ENCODE measurements at places on chromosomes 13 and 19.

DNA sequence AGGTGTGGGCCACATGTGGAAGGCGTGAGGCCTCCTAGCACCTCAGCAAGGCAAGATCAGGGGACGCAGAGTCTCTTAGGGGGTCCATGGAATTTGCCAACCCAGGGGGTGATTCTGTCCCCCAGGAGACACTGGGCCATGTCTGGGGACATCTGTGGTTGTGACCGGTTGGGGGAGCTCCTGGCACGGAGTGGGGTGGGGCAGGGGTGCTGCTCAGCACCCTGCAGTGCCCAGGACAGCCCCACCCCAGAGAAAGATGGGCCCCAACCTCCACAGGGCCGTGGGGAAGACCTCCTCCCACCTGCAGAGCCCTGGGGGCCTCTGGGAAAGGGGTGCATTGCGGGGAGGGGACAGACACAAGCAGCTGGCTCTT lies 4.0 kb downstream of the MKNK2 start:
- no peak for DNase-seq

DNA sequence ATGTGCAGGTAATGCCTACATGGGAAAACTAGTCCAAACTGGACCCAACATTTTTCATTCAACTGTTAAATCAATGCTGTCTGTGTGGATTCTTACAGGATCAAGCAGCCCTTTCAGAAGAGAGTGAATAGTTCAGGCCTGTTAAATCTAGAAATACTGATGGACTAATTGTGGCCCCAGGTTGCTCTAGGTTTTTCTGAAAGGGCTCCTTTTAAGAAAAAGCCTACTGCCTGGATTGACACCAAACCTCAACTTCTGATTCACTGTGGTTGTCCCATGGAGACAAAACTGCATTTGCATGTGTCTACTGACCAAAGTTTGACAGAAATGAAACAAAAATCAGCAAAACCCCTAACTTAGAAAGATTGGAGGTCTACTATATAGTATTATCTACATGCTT lies 437.0 kb downstream of the KLF12 start:
- DNase-seq, result no peak

GRCh38 chr19:56162258-56162657 lies 13.6 kb upstream of the GALP start:
- DNase-seq, result peak; percentile 76

DNA sequence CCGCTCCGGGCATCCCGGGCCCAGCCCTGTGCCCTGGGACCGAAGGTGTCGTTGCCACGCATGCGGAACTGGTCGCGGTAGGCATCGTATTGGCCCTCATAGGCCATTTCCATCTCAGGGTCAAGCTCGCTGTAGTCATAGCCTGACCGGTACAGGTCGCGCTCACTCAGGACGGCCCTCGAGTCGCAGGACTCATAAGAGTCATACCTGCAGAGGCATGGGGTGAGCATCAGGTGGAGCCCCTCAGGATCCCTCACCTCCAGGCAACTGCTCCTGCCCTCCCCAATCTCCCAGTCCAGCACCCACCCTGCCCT lies 17.4 kb downstream of the AKAP8L start:
- no peak for DNase-seq

DNA sequence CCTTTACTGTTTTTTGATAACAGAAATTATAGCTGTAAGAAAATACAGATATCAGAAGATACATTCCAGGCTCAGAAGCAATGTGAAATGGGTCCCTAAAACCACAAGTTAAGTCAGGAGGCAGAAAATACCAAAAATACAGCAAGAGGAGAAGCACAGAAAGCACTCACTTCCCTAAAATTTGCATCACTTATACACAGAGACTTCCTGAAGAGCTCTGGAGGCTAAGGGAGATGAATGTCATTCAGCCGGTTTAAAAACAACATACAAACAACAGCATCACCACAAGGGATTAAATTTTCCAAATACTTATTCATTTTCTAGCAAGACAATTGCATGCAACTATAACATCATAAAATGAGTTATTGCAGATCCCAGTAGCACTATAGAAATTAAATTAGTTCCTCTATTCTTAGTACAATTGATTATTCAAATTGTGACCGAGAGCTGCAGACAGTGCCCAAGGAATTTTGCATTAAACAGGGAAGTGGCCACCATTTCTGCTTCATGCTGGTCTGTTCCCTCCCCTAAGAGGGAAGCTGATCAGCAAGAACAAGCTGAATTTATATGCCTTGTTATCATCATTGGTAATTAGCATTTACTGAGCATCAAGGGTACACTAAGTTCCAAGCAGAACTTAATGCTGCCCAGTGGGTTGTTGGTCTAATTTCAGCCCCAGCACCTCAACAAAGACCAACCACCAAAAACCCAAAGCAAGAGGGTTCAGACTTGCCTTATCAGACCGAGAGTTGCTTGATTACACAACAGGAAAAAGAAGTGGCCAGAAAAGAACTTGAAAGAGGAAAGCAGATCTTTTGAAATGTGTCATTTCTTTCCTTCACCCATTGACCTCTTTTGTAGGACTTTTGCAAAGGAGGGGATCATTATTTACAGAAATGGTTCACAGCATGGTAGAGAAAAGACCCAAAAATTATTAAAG lies 140.7 kb downstream of the KCTD12 start:
- peak; percentile 86 for DNase-seq

GRCh38 chr19:57434386-57435061 lies 601 bp upstream of the ZNF749 start:
- no peak for DNase-seq

DNA sequence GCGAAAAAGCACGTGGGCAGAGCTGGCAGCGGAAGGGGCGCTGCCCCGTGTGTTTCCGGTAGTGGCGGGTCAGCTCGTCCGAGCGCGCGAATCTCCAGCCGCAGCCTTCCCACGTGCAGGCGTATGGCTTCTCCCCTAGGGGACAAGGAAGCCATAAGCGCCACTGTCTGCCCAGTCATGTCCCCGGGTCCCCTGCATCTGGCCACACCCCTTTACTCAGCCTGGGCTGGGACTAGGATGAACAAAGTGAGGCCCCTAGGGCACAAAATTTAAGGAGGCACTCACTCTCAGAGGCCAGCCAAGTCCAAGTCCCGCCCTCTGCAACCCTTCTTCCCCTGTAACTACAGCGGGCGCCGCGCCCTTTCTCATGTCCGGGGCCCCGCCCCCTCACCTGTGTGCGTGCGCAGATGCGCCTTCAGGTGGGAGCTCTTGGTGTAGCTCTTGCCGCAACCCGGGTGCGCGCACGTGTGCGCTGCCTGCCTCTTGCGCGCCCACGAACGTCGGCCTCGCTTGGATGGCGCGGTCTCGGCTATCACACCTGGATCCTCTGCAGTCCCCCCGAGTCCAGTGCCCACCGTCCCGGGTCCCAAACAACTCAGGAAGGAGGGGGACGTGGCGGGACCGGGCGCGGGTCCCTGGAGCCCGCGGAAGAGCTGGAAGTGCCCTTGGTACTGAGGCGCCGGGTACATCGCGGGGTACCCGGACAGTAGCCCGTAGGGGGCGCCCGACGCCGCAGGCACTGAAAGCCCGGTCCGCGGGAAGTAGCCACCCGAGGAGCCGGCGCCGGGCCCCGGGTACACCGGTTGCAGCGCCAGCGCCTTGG lies 1.9 kb downstream of the KLF1 start:
- DNase-seq, result peak; percentile 71

- no peak for DNase-seq
These were observed 3.7 kb upstream of the B3GNT8 start for GRCh38 chr19:41430922-41431321.

DNA sequence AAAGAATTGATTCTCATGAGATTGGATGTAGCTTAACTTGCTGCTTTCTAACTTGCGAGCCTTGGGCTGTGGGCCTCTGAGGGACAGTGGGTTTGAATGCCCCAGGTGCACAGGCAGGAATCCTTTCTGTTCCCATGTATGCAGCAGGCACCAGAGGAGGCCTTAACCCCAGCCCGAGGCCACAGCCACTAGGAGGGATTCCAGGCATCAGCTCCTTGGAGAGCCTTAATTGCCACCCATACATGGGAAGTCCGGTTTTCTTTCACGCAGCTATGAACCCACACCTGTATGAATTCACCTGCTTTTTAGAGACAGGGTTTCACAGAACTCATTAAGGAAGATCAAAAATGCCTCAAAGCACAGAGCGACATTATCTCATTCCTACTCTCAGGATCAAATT lies 117.9 kb downstream of the CRYL1 start:
- DNase-seq, result no peak

All from Kasumi-1 (cell line).